ENCODE measurements at places on chromosomes 12 and 14. TPM values are rescaled to one million over a fixed set of nuclear protein-coding genes. Genes with fewer than 3 reads are reported as not detected.

The ITPR2 gene
- total RNA-seq = 13.6 TPM

The ESRRB gene
- not detected for total RNA-seq

The ESR2 gene
- not detected for total RNA-seq

The FOXN4 gene
- not detected for total RNA-seq

The VASH1 gene
- total RNA-seq = 0.20 TPM
